ENCODE measurements at places on chromosomes 1 and 21. TPM values are rescaled to one million over a fixed set of nuclear protein-coding genes. Genes with fewer than 3 reads are reported as not detected.

Gene CD46
- total RNA-seq, result 80.9 TPM

Gene ADGRL4
- total RNA-seq, result 0.07 TPM

Gene SLC1A7
- total RNA-seq, result 0.18 TPM

Gene NCMAP
- total RNA-seq, result 0.11 TPM

Gene RAB25
- 18.3 TPM for total RNA-seq

Gene AURKAIP1
- 320 TPM for total RNA-seq

Gene PTGFRN
- 81.4 TPM for total RNA-seq

Gene TSNAX
- 51.0 TPM for total RNA-seq

Gene SPRR1A
- total RNA-seq, result not detected

Gene CD1E
- not detected for total RNA-seq

Gene PAQR6
- 11.5 TPM for total RNA-seq

Gene GNAT2
- total RNA-seq, result not detected

Gene CA14
- total RNA-seq, result 75.4 TPM

Gene OR2G6
- not detected for total RNA-seq

Gene RNU5D-1
- not detected for total RNA-seq

Gene SMPDL3B
- 14.8 TPM for total RNA-seq

Gene HAO2
- total RNA-seq, result 0.38 TPM

Gene SNX7
- 27.1 TPM for total RNA-seq

Gene OR2T6
- total RNA-seq, result not detected

Gene UBXN10
- total RNA-seq, result 0.73 TPM

Gene CNIH3
- 5.3 TPM for total RNA-seq

Gene TACSTD2
- 0.33 TPM for total RNA-seq

Gene FMO5
- total RNA-seq, result 5.0 TPM

Gene IBA57
- 21.2 TPM for total RNA-seq

Gene ARHGEF11
- total RNA-seq, result 44.7 TPM

Gene HSD3B2
- total RNA-seq, result 0.07 TPM

Gene RGS13
- total RNA-seq, result not detected

Gene CD164L2
- 3.8 TPM for total RNA-seq

Gene MPZL1
- 104 TPM for total RNA-seq

Gene FCGR3A
- total RNA-seq, result not detected

Gene TFAP2E
- 0.94 TPM for total RNA-seq

Gene CC2D1B
- total RNA-seq, result 20.5 TPM

Gene NUAK2
- 9.2 TPM for total RNA-seq

Gene KCNA10
- not detected for total RNA-seq

Gene AADACL4
- total RNA-seq, result not detected

All from H7 (cell line).